ENCODE measurements at places on chromosomes 7 and 10.

DNA sequence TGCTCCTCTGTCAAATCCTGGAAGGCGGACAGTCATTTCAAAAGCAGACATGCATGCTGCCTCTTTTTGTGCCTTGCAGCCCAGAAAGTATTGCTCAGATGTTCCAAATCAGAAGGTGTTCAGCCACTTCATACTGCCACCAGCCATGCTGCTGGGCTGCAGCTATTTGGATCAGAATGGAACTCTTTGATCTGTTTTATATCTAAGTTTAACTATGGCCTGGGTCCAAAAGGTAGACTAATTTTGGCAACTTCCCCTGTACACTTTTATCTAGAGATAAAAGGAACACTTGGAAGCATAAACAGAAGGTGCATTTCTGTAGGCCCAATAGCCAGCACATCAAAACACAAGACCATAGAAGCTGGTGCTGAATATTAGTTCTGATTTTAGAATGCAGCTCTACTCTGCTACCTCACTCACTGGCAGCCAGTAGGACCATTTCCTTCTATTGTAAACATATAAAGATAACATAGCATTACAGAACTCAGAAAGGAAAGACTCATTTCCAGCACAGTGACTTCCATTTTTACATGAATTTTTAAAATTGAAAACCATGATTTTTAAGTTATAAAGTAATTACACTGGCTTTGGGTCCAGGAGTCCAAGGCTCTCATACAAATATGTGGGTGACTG, 143.1 kb upstream of the CAV2 start:
- DNase-seq = no peak

- no peak for DNase-seq
Observed at GRCh38 chr7:24801883-24802282, 44.6 kb upstream of the GSDME start.

DNA sequence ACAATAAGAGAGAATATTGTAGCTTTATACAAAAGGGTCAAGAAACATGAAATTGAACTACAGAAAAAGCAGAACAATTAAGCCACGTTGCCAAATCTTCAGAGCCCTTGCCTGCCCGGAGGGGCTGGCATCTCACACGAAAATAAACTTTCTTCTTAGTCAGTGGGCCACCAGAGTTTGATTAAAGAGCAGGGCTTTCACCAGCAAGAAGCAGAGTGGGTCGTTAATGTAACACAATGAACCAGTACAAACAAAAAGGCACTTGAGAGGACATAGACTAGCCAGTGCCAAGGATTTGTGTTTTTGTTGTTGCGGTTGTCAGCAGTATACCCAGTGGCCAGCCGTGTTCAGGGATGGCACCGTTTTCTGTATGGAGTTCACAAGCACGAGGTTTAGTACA, 155.4 kb downstream of the NRP1 start:
- no peak for DNase-seq

DNA sequence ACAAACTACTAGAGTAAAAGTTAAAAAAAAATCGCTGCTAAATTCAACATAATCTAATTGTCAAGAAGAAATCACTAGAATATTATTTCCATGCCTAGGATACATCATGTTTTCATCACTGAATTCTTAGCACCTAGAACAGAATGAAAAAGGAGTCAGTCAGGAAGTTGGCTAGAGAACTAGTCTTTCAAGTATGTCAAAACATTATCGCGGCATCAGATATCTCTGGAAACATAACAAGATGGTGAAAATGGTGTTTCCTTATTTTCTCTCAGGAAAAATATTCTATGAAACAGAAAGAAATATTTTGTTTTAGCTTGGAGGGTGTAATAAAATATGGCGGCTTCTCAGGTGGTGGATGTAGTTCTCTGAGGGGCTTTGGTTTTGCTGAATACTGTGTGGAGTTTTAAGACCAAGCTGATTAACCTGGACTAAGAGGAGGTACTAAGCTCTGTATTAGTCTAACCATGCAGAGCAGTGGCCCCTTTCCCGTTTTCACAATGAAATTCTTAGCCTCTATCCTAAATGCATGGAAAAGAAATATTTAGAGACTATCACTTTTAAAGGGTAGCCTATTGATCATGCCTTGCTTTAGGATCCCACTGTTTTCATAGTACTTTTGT, 205.6 kb downstream of the MDFIC start:
- DNase-seq = no peak

DNA sequence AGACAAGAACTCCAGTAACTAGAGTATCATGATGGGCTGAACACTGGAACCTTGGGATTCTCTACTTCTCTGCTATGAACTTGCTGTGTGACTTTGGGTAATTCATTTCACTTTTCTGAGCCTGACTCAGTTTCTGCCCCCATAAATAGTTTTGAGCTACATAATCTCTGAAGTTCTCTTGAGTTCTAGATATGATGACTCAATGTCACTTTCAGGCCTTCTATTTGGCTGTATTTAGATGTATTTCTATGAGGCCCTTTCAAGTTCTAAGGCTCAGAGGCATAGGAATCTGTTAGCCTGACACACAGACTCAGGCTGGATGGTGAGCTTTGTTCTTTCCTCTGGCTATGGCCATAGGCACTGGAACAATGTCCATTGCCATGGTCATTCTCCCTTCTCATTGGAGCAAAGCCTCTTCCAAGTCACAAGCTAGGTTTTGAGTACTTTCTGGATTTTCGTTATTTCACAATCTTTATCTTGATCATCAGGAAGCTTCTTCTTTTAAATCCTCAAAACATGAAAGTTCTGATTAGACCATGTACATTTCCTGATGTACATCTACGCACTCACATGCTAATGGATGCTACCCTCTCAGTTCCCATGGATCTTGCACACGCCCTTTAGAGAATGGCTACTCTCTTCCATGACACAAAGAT, 101.6 kb downstream of the TES start:
- no peak for DNase-seq

DNA sequence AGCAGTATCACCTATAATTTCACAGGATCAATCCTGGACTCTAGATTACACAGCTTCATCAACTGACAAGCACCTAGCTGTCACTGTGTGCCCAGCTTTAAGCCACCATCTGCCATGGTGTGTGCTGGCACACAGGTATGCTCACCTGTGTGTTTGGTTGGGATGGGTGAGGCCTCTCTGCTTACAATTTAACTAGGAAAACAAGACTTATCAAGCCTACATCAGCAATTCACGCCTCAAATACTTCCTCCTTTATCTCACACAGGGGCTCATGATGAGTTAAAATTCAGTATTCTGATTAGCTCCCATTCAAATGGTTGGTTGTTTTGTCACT, 608.2 kb downstream of the PARD3 start:
- DNase-seq = no peak

GRCh38 chr7:87003872-87004798, 55.3 kb downstream of the ELAPOR2 start:
- no peak for DNase-seq

DNA sequence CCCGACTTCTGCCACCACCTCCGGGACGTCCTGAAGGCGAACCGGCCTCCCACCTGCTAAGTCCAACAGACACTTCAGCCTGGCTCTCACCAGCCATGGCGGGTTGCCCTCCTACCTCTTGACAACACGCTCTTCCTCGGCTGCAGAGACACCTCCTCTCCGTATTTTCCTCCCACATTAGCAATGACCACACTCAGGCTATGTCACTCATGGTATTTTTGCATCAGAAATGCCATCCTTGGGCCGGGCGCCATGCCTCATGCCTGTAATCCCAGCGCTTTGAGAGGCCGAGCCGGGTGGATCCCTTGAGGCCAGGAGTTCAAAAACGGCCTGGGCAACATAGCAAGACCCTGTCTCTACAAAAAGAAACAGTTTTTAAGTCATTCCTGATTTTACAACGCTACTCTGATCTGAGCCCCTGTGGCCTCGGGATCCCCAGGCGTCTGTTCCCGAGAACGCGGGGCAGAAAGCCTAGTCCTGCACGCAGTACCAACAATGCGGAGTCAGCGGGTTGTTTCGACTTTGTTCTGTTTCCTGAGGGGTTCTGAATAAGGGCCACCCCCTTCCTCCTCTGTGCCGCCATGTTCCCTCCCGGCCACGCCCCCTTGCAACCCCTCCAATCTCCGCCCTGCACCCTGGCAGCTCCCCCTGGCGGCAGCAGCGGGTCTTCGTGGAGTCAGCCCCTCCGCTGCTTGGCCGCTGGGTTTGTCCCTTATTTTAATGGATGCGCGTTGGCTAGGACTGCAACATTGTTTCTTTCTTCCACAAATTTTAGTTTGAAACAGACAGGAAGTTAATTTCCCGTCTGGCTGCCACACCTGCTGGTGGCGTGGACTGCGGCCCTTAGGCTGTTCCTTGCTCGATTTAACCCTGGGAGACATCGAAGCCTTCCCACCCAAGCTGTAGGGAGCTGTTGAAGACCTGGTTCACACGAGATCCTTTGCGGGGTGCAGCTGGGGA, 9.7 kb upstream of the ZFAND2A start:
- peak; percentile 99 for DNase-seq

GRCh38 chr7:95205665-95206225, 118.6 kb downstream of the PON1 start:
- DNase-seq = no peak

GRCh38 chr10:14498326-14498725, 167.6 kb upstream of the FRMD4A start:
- no peak for DNase-seq

DNA sequence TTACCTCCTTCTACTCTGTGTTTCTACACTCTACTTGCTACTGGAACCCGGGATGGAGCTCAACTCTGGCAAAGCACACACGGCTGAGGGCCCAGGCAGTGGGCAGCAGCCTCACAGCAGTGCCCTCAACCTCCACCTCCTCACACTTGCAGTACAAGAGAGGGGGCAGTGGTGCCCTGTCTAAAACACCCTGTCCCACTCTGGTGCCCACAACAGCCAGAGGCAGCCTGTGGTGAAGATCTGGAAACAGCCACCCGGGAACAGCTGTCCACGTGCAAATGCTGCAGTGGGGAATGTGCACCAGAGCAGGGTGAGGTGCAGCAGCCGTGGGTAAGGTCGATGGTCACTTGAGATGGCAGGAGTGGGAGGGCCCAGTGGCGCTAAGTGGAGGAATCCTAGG, 13.7 kb downstream of the MAT1A start:
- DNase-seq = no peak

- DNase-seq = no peak
Observed at GRCh38 chr7:156759579-156760202, 119.1 kb downstream of the RNF32 start.

Data from activated naive CD8-positive, alpha-beta T cell treated with anti-CD3 and anti-CD28 coated beads, Interleukin-2, amount 10 ng/mL, durations not matched to agents 7 days and 5 days (primary cell).